Gastroesophageal sphincter (tissue), 4 donors: ENCODE measurements at places on chromosomes 16 and 17. TPM values are rescaled to one million over a fixed set of nuclear protein-coding genes. Genes with fewer than 3 reads are reported as not detected.

Gene SPN
- 2.0 TPM for total RNA-seq

Gene SPATA32
- total RNA-seq, result not detected

Gene PERCC1
- total RNA-seq, result not detected

Gene PRSS53
- total RNA-seq, result 4.4 TPM

Gene CCL14
- total RNA-seq, result 29.9 TPM

Gene KRT24
- total RNA-seq, result 14.7 TPM

Gene GRB2
- total RNA-seq, result 104 TPM

Gene ZNF778
- 11.1 TPM for total RNA-seq

Gene CDK5R1
- 1.0 TPM for total RNA-seq

Gene TERB1
- total RNA-seq, result not detected

Gene PROCA1
- not detected for total RNA-seq

Gene KRT20
- not detected for total RNA-seq

Gene TBC1D3E
- not detected for total RNA-seq

Gene NPIPB6
- not detected for total RNA-seq

Gene NETO2
- 1.2 TPM for total RNA-seq

Gene HOXB2
- total RNA-seq, result 65.2 TPM

Gene RNF222
- not detected for total RNA-seq

Gene ADGRG1
- total RNA-seq, result 9.4 TPM

Gene OR1A1
- not detected for total RNA-seq

Gene GUCY2D
- not detected for total RNA-seq

Gene WSB1
- 200 TPM for total RNA-seq

Gene SALL1
- total RNA-seq, result not detected

Gene HIC1
- 44.7 TPM for total RNA-seq

Gene CX3CL1
- total RNA-seq, result 18.6 TPM
